ENCODE measurements at places on chromosomes 6 and 20. TPM values are rescaled to one million over a fixed set of nuclear protein-coding genes. Genes with fewer than 3 reads are reported as not detected.

DNA sequence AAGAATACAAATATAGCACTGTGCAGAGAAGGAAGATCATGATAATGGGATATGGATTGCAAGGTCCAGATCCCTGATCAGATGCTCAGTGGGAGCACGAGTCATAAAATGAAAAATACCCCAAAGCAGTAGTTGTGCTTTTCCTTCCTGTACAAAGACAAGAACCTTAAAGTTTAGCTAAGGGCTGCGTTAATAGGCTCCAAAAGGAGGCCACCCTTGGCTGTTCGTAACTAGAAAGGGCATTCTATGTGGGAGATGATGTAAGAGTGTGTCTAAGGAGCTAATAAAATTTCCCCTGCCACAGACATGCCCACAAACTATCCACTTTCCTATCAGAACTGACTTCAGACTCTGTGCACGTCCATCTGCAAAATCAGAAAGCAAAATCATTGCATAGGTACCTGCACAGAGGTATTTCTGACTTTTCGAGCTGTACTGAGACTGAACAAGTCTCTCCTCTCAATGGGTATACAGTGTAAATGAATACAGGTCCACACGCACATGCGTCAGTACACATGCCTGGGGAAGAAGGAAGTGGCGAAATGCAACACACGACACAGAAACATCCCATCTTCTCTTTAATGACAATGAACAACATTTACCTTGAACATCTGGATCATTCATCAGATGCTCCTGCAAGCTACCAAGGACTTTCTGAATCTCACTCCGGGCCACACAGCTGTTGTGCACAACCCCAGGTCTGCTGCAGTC, 16.9 kb upstream of the ANKRD60 start:
- H3K27me3 ChIP-seq: no peaks in the 10 kb centered on the region
- no peak overlapping the region for H3K4me3 ChIP-seq
- DNase-seq: no peak

GRCh38 chr20:17742731-17743130, 43.0 kb downstream of the BANF2 start:
- H3K4me3 ChIP-seq: no peak overlapping the region
- H3K4me1 ChIP-seq: no peaks in the 10 kb centered on the region
- DNase-seq: no peak
- no peak overlapping the region for H3K27ac ChIP-seq
- H3K36me3 ChIP-seq: no peaks in the 10 kb centered on the region

- no peaks in the 10 kb centered on the region for H3K27me3 ChIP-seq
- H3K4me1 ChIP-seq: peaks cover 38% of the 10 kb centered on the region
- no peak for DNase-seq
- peaks cover 3% of the 10 kb centered on the region for H3K36me3 ChIP-seq
Observed at GRCh38 chr6:116568821-116569755, 2.2 kb upstream of the RWDD1 start.

DNA sequence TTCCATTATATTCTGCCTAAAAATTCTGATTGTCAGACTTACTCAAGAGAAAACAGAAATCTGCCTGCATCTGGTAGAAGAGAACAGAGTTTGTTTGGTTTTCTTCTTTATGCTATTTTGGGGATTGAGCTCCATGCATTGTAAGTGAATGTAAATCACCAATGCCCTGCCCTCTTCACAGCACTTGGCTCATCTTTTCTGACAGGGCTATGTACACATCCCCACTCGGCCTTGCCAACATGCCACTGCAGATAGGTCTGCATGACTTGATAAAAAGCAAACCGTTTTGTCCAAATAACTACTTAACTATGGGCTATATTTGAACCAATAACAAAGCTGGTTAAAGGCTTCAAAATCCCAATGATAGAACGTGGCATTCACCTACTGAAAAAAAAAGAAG, 117.7 kb downstream of the IBTK start:
- no peaks in the 10 kb centered on the region for H3K27me3 ChIP-seq
- H3K27ac ChIP-seq: no peak overlapping the region

MRPL18 gene
- total RNA-seq: 115 TPM

Data from sigmoid colon (tissue), 7 donors.